ENCODE measurements at places on chromosomes 6 and 20.

DNA sequence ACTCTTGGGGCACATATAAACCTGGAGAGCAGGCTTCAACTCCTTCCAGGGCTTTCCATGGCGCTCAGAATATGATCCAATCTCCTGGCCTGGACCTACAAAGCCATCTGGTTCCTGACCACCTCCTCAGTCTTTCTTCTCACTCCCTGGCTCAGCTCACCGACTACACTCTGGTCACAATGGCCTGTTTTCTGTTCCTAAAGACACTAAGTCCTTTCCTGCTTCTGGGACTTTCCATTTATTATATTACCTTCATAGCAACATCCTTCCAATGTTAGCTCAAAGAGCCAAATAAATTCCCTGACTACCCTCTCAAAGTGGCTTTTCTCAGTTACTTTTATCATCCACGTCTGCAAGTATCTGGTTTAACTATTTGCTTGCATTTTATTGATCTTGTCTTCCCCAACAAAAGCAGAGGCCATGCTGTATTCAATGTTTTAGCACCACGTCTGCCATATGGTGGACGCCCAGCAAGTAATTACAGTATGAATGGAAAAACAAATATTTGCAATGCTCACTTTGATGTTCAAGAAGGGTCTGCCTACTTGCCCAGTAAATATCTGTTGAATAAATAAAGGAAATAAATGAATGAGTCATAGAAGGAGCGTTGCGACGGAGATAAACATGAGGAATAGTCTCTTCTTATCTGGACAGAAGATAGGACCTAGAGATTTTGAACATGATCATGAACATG, 328.4 kb downstream of the ESR1 start:
- no peak for DNase-seq

DNA sequence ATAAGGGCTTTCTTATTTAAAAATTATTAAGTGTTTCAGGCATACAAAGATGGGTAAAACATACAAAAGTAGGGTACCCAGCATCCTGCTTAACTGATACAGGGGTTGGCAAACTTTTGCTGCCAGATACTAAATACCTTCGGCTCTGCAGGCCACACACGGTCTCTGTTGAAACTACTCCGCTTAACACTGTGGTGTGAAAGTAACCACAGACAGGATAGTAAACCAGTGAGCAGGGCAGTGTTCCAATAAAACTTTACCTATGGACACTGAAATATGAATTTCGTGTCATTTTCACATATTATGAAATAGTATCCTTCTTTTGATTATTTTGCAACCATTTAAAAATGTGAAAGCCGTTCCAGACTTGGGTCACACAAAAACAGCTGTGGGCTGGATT, 92.4 kb downstream of the EYA2 start:
- no peak for DNase-seq

GRCh38 chr6:168708984-168709383, 268.0 kb downstream of the SMOC2 start:
- DNase-seq, result no peak

DNA sequence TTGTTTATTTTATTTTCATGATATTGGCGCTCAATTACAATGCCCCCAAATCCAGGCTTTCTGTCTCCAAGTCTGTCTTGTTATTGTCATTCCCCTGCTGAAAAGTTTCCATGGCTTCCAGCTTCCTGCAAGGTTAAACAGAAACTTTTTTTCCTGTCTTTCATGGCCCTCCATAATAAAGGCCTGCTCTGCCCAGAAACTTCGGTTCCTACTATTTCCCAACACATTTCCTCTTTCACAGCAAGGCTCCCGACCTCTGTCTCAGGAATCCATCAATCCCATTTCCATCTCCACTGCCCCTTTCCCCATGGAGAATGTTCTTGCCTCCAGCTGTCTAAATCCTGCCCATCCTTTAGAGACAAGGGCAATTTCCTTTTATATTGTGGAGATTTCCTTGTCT, 365.2 kb upstream of the JARID2 start:
- DNase-seq, result no peak

DNA sequence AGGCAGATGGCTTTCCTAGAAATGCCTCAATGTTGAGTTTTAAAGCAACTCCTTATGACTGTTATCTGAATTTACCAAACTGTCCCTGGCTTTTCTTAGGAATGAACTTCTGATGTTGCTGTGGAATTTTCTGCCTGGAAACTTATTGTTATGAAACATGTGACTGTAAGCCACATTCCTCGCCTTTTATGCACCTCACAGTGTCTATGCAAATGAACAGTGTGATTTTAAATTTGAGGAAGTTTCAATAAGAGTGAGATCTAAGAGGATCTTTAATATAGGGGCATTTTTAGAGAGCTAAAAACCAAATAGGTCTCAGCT, 2.4 kb upstream of the CCR6 start:
- no peak for DNase-seq

- DNase-seq, result peak; percentile 40
Measured at GRCh38 chr20:46117704-46118467, at the start of gene CD40. CD40 (plus strand) TSS chr20:46118314; CDS start chr20:46118344, 30 bp downstream.

- no peak for DNase-seq
Measured at GRCh38 chr6:127058936-127059335, 59.5 kb upstream of the RSPO3 start.

GRCh38 chr6:1477432-1478090, 88.2 kb downstream of the FOXF2 start:
- DNase-seq, result no peak

DNA sequence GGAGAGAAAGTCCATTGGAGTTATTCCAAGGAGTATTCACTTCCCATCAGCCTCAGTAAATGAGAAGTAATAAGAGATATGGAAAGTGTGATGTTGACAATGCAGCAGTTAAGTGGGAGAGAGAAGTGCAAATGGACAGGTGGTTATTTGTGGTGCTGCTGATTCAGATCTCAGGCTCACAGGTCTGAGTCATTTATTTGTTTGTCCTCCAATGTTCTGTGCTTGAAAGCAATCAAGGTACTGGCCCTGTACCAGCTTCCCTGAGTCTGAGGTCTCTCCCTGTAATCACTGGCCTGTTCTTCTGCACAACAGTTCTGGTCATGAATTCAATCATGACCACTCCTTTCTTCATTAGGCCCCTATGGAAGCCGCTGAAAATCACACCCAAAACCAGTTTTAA, 827.7 kb downstream of the MAFB start:
- no peak for DNase-seq

- DNase-seq, result no peak
Measured at GRCh38 chr20:32672982-32673851, 524 bp downstream of the C20orf203 start.

- no peak for DNase-seq
Measured at GRCh38 chr6:119444642-119445557, 95.3 kb upstream of the MAN1A1 start.

DNA sequence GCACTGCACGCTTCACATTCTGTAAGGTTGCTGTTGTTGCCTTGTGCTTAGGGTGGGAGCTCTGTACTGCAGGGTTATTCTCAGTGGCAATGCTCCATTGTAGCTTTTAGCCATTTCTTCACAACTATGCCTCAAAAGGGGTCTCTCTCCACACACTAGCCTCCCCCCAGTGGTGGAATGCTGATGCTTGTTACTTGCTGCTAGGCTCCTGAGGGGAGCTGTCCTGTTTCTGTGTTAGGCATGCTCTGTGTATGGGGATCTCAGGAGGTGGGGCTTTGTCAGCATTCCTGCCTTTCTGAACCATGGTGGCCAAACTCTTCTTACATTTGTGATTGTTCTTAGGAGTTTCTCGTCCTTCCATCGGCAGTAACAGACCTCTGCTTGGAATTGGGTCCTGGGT, 18.8 kb downstream of the TMEM170B start:
- no peak for DNase-seq

DNA sequence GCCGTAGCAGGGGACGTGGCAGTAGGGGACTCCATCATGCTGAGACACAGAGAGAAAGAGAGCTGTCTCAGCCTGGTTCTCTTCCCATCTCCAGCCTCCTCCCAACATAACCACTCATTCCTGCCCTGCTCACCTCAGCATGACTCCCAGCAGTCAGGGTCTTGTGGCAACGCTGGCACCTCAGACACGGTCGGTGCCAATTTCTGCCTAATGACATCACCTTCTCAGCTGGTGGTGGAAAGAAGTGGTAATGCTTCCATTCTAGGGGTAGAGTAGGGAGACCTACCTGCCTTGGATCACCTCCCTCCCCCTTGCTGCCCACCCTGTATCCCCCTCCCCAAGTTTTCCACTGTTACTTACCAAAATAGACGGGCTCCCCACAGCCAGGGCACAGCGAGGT, 2.5 kb downstream of the CRIP3 start:
- no peak for DNase-seq

DNA sequence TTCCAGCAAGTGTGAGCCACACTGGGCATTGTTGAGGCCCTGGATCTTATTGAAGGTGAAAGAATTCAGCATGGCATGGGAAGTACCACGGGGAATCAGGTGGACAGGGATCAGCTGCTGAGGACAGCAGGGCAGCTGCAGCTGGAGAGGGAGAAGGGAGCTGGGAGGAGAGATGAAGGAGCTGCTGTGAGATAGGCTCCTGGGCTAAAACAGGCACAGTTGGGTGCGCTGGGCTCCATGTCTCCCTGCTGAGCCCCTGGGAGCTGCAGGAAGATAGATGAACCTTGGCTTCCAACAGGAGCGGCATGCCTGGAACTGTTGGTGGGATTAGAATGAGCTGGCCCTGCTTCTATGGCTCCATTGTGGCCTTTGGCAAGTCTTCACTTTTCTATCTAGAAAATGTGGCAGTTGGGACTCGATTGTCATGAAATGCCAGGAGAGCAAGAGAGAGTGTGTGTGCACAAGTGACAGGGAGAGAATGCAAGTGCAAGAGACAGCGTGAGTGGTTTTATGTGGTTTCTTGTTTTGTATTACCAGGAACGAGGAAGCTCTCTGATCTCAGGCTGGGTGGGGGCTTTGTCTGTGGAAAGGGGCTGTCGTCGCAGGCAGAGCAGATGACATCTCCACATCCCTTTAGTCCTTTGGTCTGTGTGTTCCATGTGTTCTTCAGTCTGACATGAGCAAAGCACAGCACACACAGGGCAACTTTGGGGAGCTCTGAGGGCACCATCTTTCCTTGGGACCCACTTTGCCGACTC, 20.4 kb downstream of the SNPH start:
- DNase-seq, result no peak

DNA sequence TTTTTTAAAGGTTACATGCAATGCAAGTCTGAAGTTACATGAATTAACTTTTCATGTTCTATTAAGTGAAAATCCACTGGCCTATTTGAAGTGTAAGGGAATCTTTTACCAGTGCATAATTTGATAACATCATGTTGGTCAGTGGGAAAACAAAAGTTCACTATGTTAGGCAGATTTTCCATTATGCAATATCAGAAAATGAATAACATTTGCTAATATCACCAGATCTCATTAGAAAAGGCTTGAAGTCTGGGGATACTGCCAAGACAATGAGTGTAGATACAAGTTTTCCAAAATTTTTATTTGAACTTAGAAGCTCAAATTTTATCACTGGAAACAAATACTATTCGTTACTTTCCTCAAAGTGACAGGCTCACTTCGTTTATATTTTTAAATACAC, 296.4 kb upstream of the CDH4 start:
- DNase-seq, result no peak

- no peak for DNase-seq
Measured at GRCh38 chr6:136738692-136739057, 53.6 kb downstream of the MAP3K5 start.

GRCh38 chr6:46113370-46113769, 16.4 kb upstream of the ENPP4 start:
- no peak for DNase-seq

- no peak for DNase-seq
Measured at GRCh38 chr6:84524636-84525035, 239.8 kb downstream of the TBX18 start.

GRCh38 chr6:52310932-52311331, 26.4 kb upstream of the MCM3 start:
- DNase-seq, result no peak

DNA sequence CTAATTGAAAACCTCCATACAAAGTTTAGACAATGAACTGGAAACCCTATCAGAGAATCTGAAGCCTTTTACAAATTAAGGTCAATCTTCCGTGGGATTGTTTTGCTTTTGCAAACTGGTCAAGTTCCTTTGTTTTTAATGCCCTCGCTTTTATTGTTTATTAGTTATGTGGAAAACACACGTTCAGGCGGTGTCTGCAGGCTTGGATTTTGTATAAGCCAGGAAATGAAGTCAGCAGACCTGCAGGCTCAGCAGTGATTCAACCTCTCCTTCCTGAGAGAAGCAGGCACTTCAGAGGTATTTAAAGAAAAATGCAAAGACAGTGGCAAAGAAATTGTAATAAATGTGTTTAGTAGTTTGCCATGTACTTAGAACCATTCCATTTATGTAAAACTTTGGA, 103.4 kb upstream of the PDE10A start:
- no peak for DNase-seq

GRCh38 chr6:11111769-11112437, 378 bp upstream of the ERVFRD-1 start:
- DNase-seq, result no peak

DNA sequence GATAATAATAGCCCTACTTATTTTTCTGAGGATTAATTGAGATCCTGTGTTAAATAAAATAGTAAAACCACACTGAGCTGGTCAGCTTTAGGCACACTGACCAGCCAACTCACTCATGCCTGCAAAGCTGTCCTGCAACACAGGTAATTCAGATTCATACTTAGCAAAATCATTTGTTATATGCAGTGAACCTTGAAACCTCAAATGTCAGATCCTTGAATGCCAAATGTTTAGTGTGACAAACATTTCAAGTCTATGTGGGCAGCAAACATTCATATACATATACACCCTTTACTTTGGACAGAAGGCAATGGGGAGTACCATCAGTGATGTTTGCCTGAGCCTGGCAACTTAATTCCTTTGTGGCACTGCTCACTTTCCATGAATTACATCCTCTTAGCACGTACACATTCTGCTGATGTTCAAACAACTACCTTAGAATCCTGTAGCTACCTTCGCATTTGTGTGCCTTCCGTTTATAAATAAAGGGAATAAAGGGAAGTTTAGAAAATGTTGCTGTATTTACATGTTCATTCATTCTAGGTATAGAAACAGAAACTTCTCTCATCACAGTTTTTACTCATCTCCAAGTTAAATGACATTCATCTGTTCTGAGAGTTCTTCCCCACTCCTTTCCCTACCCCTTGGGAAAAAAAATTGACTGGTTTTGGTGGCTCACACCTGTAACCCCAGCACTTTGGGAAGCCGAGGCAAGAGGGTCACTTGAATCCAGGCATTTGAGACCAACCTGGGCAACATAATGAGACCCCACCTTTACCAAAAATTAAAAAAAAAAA, 140.8 kb downstream of the ZFAND3 start:
- DNase-seq, result no peak

DNA sequence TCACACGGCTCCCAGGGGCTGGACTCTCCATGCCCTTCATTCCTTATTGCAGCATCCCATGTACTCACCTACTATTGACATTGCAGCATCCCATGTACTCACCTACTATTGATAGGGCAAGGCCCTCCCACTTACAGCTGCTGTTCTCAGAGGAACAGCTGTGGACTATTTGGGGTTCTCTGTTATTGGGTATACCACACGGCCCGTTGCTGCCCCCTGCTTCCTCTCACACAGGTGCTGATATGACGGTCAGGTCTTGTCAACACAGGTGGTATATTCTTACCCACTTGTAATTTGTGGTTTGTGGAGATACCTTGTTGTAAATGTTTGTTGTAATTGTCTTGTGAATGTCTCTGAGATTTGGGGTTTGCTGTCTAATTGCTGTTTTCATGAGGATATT, 18.8 kb downstream of the ALDH5A1 start:
- DNase-seq, result no peak

Measured in stimulated activated CD4-positive, alpha-beta T cell treated with anti-CD3 and anti-CD28 coated beads, Interleukin-15, amount 100 ng/mL, for 1 hour (primary cell).